ENCODE measurements at places on chromosomes 5 and 9.

- DNase-seq, result no peak
These were observed 12.5 kb downstream of the ST8SIA4 start for GRCh38 chr5:100890461-100891008.

- no peak for DNase-seq
These were observed 827.5 kb downstream of the TAF11L14 start for GRCh38 chr5:18461766-18462165.

DNA sequence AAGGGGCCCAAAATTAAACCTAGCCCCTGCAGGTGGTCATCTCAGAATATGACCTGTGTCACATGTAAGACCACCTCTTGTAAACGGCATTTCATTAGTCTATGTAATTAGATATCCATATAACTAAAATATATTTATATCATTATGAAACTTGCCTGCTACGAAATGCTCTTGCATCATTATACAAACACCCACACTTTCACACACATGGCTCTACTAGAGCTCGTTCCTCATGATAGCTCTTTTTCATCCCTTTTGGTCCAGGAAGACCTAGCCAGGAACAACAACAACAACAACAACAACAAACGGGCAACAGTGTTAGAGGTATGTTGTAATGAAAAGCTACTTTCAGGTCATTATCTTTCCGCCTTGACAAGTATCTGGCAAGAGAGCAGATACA lies 58.6 kb downstream of the LHFPL2 start:
- DNase-seq, result no peak

DNA sequence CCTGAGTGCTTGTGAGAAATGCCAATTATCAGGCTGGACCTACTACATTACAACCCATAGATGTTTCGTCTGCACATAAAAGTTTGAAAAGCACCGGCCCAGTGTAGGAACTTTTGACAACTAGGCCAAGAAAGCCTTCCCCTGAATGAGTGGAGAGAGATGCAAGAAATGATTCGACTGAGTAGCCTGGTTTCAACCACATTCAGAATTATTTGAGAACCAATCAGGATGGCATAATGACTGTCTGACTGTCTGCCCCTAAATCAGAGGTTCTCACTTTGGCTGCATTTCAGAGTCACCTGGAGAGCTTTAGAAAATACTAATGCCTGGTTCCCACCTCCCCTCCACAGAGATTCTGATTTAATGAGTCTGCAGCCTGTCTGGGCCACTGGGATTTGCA lies 61.1 kb downstream of the FRMD3 start:
- DNase-seq, result no peak

- DNase-seq, result no peak
These were observed 273.7 kb upstream of the IRX1 start for GRCh38 chr5:3321923-3322322.

GRCh38 chr5:125848751-125849150 lies 574.5 kb upstream of the GRAMD2B start:
- DNase-seq, result no peak

- peak; percentile 74 for DNase-seq
These were observed 205.6 kb upstream of the MPDZ start for GRCh38 chr9:13485068-13485596.

GRCh38 chr5:173984218-173984617 lies 4.8 kb upstream of the C5orf47 start:
- DNase-seq, result no peak

- DNase-seq, result no peak
These were observed 101.8 kb downstream of the MAT2B start for GRCh38 chr5:163607256-163607655.

GRCh38 chr5:38846379-38847011 lies 683 bp downstream of the OSMR start:
- DNase-seq, result no peak

- DNase-seq, result no peak
These were observed 268.2 kb downstream of the MLLT3 start for GRCh38 chr9:20353931-20354652.

DNA sequence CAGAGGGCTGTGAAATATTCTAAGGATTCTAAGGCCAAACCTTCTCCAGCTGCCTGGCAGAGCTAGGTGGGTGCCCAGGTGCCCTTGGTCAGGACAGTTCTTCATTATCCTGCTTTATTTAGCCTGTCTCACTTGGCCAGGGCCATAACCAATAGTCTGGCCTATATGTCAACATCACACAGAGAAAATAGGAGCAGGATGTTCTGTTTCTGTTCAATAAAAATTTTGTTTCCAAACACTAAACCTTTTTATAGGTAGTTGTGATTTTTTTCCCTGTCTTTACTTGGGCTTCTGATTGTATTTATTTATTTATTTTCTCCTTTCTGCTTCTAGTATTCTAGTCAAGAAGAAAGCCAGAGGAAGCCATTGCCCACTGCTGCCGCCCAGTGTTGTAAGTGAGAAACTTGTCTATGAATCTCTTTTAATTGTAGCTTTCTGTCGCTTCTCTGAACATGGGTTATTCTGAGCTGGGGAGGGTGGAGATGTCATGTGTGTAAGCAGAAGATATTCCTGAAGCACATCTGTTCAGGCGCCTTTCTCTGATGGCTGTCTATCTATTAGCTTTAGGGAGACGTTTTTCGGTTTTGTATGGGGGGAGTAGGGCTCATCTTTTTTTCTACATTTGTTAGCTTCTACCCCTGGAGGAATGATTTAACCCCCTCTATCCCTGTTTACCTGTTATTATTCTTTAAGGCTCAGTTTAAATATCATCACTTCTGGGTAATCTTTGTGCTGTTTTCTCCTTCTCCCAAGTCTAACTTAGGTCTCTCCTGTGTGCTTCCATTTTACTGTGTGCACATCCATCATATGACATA lies 97.1 kb downstream of the UNC13B start:
- DNase-seq, result peak; percentile 75

- no peak for DNase-seq
These were observed 177.9 kb upstream of the PRLR start for GRCh38 chr5:35408146-35408545.

DNA sequence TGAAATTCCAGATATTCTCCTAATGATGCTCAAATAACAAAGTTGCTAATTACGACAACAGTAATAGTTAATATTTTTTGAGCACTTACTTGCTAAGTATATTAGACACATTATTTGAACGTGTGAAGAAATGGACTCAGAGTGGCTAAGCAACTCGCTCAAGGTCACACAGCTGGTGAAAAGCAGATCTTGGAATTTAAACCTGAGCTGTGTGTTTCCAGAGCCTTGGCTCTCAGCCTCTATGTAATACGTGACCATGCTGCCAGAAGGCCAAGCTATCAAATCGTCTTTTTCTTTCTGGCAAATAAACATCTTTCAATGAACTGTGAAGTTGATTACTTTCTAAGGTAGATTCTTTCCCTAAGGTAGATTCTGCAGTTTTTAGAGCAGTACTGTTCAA lies 61.6 kb downstream of the KCTD16 start:
- DNase-seq, result no peak

DNA sequence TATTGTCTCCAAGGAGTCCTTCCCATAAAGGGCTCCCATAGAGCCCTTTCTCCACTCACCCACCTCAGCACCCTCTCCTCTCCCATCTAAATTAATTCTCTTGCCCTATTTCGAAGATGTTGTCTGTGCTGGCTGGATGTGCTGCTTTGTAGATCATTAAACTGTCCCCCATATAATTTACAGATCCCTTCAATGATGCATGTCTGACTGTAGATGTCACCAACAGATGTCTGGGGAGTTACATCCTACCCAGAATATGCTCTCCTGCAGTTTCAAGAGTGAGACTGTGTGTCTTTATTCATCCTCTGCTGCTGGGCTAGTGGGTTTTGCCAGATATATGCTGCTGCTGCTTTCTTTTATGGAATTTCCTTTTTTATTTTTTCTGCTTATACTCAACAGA lies 351.2 kb downstream of the MLLT3 start:
- no peak for DNase-seq

GRCh38 chr5:119333421-119333851 lies 22.4 kb upstream of the TNFAIP8 start:
- no peak for DNase-seq

- DNase-seq, result no peak
These were observed 146.4 kb downstream of the ENTREP1 start for GRCh38 chr9:69471433-69471832.

DNA sequence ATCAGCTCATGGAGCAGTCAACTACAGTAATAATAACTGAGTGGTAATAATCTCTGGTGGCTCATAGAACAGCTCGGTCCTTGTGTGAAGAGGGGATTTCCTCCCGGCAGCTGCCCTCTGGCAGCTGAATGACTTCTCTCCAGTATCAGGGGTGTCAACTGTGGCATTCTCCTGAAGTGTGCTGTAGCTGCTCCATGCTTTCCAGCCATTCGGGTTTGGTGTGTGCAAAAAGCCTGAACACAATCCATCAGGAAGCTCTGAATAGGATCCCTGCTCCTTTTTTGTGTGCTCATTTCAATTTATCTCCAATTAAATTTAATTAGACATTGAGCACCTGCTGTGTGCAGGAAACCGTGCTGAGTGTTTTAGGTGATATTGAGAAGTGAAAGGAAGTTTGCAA lies 59.8 kb upstream of the BARX1 start:
- DNase-seq, result no peak

GRCh38 chr5:122963305-122963704 lies 73.2 kb downstream of the PPIC start:
- no peak for DNase-seq

- peak; percentile 25 for DNase-seq
These were observed 161.5 kb downstream of the HSD17B3 start for GRCh38 chr9:96140296-96141127.

DNA sequence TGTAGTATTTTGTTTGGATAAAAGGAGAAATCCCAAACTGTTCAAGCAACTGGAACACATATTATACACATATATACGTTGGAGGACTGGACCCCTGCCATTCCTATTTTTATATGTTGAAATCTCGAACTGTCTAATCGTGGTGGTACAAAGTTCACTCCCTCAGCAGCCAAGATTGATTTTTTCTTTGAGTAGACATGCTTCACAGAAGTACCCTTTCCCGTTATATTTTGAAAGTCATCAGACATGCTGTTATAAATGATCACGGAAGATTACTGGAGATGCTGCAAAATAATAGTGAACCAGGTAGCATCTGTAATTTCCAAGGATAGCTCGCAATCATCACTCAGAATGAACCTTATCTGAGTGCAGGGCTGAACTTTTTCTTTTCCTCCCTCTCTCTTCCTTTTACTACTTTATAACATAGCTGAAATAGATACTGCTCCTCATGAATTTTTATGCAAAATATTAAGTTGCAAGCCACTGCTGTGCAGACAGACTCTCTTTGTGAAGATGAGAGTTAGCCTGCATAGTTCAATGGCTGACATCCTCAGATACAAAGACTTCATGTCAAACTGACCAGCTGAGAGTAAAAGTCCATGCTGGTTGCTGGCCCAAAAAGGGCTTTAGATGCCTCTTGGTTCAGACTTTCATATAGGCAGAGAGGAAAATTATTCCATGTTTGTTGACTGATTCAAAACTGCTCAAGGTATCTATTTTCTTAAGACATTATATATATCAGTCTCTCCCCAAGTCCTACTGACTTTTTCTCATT lies 451.9 kb downstream of the TMEM38B start:
- no peak for DNase-seq

- no peak for DNase-seq
These were observed 528.9 kb downstream of the AGTPBP1 start for GRCh38 chr9:85212887-85213286.

GRCh38 chr5:66540078-66540477 lies 56.1 kb upstream of the MAST4 start:
- DNase-seq, result no peak
